CD4-positive, alpha-beta T cell (primary cell): ENCODE measurements at places on chromosomes 1 and 21.

DNA sequence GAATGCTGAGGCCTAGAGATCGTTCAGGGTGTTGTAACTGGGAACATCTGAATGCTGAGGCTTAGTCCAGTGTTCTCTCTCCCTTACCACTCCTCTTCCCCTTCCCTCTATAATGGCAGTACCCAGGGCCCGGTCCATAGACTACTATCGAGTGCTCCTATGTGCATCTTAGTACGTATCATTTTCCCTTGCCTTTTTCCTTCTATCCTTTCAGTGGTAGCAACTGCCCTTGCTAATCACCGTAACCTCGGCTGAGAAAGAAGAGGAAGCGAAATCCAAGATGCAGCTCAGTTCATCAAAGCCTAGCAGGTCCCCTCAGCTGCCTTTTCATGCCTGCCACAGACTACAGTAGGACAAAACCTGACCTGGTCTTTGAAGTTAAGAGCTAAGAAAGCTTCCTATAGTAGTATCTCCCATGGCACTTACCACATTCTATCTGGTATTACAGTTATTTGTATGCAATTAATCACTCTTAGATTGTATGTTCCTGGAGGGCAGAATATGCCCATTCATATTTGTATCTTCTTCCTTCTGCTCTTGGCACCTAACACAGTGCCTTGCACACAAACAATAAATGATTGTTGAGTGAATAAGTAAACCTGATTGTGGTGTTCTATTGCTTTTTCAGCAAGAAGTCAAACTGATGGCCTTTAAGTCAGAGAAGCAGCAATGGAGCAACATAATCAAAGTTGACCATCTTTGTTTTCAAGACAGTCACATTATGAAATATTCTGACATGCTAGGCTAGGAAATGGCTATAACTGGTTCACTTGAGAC is 22.4 kb downstream of the CNIH4 start:
- DNase-seq, result no peak

- no peak for DNase-seq
Observed at GRCh38 chr21:34705011-34705410, 36.2 kb downstream of the CLIC6 start.

DNA sequence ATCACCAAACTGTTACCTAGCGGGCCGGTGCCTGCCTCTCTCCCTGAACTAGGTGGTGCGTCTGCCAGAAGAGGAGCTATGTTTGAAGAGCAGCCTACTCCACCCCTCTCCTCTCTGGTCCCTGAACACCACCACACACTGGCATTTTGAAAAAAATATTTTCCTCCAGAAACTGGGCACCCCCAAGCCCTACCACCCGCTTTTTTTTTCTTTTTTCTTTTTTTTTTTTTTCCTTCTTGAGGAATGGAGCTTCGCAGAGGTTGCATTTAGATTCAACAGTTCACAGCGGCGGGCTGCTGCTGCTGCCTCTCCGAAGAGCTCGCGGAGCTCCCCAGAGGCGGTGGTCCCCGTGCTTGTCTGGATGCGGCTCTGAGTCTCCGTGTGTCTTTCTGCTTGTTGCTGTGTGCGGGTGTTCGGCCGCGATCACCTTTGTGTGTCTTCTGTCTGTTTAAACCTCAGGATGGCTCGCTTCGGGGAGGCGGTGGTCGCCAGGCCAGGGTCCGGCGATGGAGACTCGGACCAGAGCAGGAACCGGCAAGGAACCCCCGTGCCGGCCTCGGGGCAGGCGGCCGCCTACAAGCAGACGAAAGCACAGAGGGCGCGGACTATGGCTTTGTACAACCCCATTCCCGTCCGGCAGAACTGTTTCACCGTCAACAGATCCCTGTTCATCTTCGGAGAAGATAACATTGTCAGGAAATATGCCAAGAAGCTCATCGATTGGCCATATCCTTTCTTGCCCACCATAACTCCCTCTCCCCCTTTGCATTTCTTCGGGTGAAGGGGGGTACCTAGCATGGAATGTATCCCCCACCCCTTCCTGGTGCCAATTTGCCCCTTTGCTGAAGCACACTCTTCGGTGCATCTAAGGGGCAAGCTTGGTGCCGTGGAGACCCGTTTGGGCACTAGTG is at the start of gene CACNA1E:
Gene CACNA1E, plus strand, starts transcription at position 233 of the 911 bp plus-strand sequence. Its CDS starts 228 bp downstream, at position 461.
- no peak for DNase-seq

DNA sequence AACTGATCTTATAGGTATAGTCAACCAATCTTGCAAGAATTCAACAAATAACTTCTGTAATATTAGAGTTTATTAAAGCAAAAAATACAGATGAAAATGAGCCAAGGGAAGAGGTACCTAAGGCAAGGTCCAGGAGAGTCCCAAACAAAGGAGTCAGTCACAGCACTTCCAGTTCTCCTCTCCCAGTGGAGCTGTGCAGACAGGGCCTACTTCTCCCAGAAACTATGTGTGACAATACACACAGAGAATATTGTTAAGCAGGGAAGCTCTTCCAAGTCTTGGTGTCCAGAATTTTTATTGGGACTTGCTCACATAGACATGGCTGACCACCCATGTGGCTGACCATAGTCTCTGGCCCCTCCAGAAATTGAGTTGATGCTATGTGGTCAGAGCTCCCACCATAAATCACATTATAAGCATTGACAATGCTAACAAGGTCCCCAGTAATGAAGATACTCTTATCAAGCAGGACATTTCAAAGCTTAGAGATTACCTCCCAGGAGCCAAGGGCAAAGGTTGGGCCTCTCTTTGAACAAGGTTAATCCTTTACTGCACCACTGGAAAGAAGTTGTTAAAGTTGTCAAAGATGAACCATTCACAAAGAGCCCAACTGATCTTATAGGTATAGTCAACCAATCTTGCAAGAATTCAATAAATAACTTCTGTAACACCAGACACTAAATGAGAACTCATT is 3.5 kb upstream of the CD244 start:
- no peak for DNase-seq

DNA sequence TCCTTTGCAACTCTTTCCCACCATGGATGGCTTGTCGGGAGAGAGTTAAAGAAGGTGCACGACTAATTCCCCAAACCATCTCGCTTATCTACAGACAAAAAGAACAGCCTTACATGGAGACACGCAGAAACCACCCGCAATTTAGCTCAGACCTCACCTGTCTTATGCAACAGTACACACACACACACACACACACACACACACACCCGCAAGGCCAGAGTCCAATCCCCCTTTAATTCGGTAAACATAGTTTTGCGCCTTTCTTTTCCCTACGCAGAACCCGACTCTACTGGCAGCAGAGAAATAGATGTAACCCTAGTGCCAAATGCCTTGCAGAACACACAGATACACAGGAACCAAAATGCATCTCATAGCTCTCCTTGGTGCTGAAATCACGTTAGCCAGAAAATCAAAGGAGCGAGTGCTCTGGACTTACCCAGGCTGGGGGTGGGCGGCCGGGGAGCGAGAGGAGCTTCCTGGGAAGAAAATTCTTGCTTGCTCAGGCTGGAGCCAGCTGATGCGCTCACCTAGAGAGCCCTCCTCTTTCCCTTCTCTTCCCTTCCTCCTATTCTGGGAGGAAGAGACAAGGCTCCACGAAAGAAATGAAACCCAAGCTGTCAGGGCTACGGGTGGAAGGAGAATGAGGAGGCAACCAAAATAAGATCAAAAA is 470 bp downstream of the TNR start:
- no peak for DNase-seq

- DNase-seq, result no peak
Observed at GRCh38 chr1:19206947-19207346, 3.1 kb downstream of the UBR4 start.

- no peak for DNase-seq
Observed at GRCh38 chr1:99681583-99681982, 35.7 kb downstream of the PALMD start.

- DNase-seq, result no peak
Observed at GRCh38 chr1:161834967-161835550, 68.9 kb downstream of the ATF6 start.

DNA sequence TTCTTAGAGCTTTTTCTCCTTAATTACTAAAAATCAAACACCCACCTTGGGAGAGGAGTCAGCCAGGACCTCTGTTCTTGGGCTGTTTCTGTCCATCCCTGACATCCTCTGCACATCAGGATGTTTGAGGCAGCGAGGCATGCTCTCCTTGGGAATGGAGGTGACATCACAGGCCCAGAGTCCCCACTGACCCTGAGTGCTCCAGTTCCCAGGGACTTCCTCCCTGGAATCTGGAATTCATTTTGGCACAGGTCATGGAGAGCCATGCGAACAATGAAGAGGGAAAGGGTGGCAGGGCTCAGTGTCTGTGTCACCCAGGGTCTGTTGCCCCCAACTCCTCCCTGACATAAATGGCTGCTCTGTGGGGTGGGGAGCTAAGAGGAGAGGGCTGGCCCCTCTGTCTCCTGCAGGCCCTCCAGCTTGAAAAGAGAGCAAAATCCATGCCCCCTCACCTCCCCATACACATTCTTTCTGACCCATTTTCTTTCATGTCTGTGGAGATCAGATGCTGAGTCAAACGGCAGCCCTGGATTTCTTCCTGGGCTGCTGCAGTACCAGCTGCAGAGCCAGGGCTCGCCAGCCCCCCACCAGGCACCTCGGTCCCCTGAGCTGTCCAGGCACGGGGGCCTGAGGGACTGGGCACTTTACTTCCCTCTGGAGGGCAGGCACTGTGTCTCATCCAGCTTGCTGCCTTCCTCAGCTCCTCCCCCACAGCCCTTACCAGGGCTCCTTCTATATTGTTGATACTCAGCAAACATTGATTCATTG is 102.0 kb downstream of the NMNAT2 start:
- no peak for DNase-seq

DNA sequence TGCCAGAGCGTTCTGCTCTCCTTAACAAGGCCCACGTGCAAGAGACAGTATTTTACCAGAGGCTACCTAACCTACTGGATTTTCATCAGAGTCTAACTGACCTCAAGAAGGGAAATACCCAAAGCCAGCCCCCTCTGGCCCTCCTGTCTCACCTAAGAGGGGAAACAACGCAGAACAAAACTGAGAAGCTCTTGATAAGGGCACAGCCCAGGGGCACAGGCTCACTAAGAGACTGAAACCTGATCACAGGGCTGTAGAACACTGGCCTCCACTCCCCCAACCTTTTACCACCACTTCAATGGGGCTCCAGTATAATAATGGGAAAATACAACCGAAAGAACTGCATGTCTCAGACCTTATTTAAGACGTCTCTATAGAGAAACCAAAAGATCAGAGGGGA is 449.5 kb upstream of the CAMK1G start:
- no peak for DNase-seq

DNA sequence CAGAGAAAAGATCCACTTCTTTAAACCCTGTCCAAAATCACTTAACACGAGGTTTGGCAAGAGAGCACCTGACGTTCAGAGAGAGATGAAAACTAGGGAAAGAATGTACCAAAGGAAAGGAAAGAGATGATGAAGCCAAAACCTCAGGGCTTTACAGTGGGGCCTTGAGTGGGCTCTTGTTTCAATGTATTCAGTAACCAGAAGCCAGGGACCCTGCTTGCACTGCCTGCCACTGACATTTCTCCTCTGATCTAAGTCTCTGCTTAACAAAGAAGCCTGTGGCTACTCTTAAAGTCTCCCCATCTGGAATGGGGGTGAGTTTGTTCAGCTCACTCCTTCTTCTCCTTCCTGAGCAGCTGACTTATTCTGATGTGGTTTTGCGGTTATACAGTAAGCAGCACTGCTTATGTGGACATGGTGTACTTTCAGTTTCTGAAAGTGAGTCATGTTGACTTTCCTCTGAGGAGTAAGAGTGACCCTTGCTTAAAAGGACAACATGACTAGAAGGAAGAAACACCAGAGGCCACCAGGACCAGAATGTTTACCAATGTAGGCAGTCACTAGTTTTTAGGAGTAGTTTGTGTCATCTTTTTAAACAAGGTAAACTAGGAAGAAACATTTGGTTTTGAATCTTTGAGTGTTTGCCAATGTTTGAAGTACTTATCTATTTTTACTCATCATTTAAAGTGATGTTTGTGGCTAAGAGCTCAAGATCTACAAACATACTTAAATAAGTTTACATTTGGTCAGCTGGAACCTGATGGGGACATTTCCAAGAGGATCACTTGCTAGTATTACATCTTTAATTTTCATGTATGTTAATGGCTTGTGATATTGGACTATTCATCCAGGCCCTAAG is 87.4 kb downstream of the FASLG start:
- DNase-seq, result no peak

DNA sequence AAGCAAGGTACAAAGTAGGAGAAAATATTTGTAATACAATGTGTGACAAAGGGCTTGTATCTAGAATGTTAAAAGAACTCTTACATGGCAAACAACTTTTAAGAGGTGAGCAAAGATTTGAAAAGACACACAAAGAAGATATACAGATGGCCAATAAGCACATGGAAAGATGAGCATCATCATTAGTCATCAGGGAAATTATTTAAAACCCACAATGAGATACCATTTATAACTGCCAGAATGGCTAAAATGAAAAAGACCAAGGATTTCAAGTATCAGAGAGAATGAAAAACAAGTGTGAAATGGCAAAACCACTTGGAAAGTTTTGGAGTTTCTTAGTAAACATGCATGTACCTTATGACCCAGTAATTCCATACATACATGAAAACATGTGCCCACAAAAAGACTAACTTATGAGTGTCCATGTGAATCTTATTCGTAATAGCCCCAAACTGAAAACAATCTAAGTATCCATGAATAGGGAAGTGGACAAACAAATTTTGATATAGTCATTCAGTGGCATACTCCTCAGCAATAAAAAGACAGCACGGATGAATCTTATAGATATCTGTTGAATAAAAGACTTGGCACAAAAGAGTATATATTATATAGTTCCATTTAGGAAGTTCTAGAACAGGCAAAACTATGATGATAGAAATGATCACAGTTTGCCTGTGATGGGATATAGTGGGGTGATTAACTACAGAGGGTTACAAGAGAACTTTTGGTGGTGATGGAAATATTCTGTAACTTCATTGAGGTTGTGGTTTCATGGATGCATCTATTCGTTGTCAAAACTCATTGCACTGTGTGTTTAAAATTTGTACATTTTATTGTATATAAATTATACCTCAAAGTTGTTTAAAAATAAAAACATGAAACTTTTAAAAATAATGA is 82.0 kb downstream of the DISP1 start:
- no peak for DNase-seq

DNA sequence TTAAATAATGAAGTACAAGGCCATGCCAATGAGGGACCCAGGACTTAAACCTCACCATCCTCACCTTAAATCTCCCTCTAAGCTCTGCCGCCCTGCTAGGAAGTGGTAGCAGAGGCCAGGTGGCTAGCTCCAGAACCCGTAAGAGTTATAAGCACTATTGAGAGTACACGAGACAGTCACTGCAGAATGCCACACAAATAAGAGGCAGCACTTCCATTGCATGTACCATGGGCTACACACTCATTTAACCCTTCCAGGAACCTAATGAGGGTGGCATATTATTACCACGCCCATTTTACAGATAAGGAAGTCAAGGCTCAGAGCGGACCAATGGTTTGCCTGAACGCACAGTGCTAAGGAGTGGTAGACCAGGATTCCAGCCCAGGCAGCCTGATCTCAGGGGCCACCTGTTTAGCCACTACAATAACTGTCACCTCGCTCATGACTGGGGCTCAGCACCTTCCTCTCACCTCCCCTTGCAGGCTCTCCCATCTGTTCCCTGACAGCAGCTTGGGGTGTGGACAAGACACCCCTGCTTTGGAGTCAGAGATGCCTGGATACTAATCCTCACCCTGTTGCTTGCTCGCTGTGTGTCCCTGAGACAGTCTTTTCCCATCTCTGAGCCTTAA is 54.8 kb upstream of the ID3 start:
- DNase-seq, result no peak
